Activated CD4-positive, alpha-beta T cell treated with anti-CD3 and anti-CD28 coated beads, Interleukin-2, amount 10 ng/mL, durations not matched to agents 7 days and 5 days (primary cell): ENCODE measurements at places on chromosomes 12 and 14. TPM values are rescaled to one million over a fixed set of nuclear protein-coding genes. Genes with fewer than 3 reads are reported as not detected.

- no peak for DNase-seq
Observed at GRCh38 chr12:50232771-50233209, 50.5 kb downstream of the LIMA1 start.

GRCh38 chr12:25972783-25973182 lies 14.3 kb downstream of the RASSF8 start:
- DNase-seq, result no peak

GRCh38 chr12:14273913-14274311 lies 91.6 kb upstream of the ATF7IP start:
- no peak for DNase-seq

- no peak for DNase-seq
Observed at GRCh38 chr12:4069670-4070010, 196.4 kb upstream of the PARP11 start.

DNA sequence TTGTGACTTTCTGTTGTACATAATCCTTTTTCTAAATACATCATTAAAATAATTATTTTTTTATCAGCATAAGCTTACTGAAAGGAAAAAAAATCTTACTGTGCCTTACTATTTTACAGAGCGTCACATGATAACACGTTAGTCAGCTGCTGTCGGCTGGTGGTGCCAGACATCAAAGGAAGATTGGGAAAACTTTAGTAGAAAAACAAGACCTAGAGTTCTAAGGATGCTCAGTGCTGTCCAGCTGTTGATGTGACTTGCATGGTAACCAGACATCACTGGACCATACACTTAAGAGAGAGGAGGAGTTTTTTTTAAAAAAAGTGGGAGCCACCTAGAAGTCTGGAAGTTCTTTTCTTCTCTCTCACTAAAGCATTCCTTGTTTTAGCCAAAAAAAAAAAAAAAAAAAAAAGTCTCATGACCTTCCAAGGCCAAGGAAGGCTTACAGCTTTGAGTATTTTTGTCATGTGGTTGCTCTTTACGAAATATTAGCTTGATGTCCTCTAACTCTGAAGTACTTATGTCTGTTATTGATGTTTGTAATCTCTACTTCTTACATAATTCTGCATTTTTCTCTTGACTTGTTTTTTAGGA lies 4.5 kb downstream of the RASSF8 start:
- DNase-seq, result no peak

GRCh38 chr12:101696251-101697196 lies 916 bp upstream of the CHPT1 start:
- peak; percentile 9 for DNase-seq

The KLRC4 gene
- total RNA-seq, result not detected
